Thyroid gland (tissue), 4 donors: ENCODE measurements at places on chromosomes 1 and 21. TPM values are rescaled to one million over a fixed set of nuclear protein-coding genes. Genes with fewer than 3 reads are reported as not detected.

The TEDDM1 gene
- not detected for total RNA-seq

The ATP1A4 gene
- not detected for total RNA-seq

The HRNR gene
- not detected for total RNA-seq

DNA sequence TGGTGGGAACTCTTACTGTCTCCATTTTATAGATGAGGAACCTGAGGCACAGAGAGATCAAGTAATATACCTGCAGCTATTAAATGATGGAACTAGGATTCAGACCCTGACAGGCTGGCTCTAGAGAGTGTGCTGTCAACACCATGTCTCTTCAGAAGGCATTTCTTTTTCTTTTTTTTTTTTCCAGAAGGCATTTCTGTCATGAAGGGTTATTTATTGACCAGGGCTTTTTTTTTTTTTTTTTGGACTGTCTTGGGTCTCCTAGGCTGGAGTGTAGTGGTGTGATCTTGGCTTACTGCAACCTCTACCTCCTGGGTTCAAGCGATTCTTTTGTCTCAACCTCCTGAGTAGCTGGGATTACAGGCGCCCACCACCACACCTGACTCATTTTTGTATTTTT, 22.6 kb downstream of the HIPK1 start:
- no peak for DNase-seq

GRCh38 chr1:66168467-66168887, 365.5 kb upstream of the SGIP1 start:
- DNase-seq, result no peak

DNA sequence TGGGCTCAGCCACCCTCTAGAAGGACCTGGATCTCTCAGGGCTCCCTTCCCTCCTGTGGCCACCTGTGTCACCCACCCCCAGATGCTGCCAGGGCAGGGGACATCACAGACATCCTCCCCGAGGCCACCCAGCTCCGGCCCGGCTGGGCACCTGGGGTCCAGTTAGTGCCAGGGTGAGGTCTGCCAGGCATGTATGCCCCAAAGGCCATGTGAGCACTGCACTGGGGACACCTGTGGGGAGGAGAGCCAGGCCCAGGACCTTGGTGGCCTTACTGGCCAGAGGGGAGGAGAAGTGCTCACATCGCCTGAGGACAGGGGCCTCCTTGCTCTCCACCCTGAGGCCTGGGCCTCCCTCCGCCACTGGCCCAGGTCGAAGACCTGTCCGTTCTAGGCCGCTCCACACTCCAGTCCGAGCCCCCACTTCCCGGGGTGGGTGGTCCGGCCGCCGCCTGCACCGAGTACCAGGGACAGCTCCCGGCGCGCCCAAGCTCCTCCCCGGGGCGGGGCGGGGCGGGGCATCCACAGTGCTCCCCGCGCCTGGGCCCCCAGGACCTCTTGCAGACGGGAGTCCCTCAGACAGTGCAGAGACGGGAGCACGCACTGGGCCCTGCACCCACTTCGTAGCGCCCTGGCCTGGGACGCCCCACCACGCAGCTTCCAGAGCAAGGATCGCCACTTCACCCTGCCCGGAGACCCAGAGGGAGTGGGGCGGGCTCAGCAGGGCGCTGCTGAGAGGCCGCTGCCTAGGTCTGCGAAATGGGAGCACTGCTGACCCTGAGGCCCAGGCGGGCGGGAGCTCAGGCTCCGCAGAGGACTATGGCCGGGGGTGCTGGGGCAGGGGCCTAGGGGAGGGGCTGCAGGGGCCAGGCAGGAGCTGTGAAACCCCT, 34.3 kb upstream of the CCDC27 start:
- no peak for DNase-seq
